ENCODE measurements at places on chromosomes 5 and 9.
A peak's percentile ranks its signal among the peaks of the same experiment; 100 is the strongest.

- DNase-seq = no peak
Measured at GRCh38 chr9:98995059-98995671, 51.5 kb downstream of the COL15A1 start.

GRCh38 chr5:114060866-114061265 lies 301.0 kb upstream of the KCNN2 start:
- DNase-seq = no peak

GRCh38 chr5:96968614-96969013 lies 32.7 kb downstream of the LNPEP start:
- DNase-seq = no peak

- DNase-seq = no peak
Measured at GRCh38 chr5:5387777-5388176, 34.7 kb upstream of the ICE1 start.

- no peak for DNase-seq
Measured at GRCh38 chr9:27194401-27195091, 85.5 kb downstream of the TEK start.

DNA sequence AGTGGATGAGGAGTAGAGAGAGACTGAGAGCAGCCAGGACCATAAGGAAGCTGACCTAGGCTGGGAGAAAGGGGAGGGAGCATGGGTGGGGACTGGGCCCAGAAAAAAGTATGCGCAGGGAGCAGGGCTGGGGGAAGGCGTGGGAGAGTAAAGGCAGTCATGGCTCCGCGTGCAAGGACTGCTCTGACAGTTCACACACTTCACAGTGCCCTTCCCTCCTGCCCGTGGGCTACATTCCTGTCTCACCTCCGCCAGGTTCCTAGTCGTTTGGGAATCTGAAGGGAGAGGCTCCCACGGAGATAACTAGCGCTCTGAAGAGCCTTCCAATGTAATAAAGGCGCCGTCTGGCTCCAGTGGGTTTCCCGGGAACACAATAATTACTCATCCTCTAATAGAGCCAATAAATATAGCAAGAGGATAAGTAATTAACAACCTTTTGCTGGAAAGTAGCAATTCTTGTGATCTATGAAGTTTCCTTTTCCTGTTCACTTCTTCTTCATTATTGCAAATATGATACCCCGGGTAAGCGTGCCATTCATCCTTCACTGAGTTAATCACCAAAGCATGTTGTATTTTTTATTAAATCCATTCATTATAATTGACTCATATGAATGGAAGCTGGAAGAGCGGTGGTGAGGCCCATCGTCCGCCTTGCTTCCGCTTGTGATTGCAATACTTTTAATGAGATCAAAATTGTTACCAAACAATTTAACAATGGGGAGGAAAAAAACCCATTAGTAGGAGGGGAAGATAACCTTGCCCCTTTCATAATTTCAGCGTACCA lies 39.3 kb downstream of the TTLL11 start:
- no peak for DNase-seq

GRCh38 chr5:3011764-3012017 lies 260.2 kb upstream of the IRX2 start:
- no peak for DNase-seq

GRCh38 chr9:134502809-134503211 lies 138.8 kb upstream of the COL5A1 start:
- no peak for DNase-seq

DNA sequence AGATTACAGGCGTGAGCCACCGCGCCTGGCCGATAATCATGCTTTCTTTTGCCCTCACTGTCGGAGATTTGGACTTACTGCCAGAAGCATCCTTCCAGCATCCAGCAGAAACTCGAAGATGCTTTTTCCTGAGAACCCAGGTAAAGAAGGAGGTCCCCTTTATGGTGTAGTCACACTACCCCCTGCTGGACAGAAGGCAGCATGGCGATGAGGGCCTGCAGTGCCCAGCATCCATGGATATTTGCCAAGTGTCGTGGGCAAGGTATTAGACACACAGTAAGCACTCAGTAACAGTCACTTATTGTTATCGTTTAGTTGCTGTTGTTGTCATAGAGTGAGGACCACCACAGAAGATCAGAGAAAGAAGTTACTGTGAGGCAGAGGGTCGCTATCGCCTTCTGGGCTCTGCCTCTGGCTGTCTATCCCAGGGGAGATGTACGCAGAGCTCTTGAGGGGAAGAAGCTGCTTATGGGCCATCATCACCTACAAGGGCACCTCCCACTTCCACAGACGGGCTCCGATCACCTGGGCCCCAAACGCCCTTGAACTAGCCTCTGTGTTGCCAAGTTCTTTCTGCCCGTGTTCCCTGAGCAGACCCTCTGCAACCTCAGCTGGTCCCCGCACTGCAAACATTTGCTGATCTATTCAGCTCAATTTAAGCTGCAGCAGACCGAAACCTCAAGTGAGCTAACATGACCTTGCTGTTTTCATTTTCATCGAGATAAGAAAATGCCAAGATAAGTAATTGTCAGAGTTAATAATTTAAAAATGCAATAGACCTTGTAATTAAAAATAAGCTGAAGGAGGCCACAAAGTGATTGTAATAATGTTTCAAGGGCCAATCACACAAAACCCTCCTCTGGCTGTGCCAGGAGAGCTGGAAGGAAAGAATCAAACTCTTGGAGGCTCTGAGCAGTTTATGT lies 23.9 kb downstream of the C5orf15 start:
- DNase-seq = peak; percentile 47
